ENCODE measurements at places on chromosomes 11 and 22.

DNA sequence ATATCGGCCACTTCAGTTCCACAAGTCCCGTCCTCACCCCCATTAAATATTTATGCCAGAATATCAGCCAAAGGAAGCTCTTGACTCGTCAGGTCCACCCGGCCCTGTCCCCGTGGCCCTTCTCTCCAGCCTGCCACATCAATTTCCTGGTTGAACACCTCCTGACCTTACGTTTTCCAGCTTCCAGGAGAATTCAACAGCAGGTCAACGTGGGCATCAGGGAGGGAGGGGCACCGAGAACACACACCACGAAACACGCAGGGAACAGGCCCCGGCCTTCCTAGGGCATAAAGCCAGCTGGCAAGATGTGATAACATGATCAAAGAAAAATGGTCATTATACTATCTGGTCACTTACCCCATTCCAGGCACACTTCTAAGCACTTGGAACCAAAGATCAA is 15.3 kb downstream of the SULT4A1 start:
- DNase-seq = no peak

GRCh38 chr11:1317993-1318392 is 8.6 kb upstream of the TOLLIP start:
- no peak for DNase-seq

GRCh38 chr11:87493516-87493915 is 455.8 kb downstream of the TMEM135 start:
- peak; percentile 49 for DNase-seq

DNA sequence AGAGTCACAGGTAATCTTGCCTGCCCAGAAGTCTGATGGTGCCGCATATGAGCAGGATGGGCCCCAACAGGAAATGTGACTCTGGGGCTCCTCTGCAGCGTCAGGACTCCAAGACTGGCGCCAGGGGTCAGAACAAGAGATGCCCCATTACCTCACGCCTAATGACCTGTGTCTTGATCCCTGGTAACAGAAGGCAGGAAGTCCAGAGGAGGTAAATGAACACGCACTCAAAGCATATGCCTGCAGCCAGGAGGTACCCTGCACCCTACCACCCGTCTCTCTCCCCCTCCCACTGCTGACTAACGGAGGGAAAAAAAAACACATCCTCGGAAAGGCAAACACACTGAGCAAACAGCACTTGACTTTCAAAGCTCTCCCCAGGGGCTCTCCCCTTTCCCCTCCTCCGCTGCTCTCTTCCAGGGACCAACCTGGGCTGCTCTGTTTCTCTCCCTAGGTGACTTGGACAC is 37.3 kb downstream of the ABCC8 start:
- no peak for DNase-seq

DNA sequence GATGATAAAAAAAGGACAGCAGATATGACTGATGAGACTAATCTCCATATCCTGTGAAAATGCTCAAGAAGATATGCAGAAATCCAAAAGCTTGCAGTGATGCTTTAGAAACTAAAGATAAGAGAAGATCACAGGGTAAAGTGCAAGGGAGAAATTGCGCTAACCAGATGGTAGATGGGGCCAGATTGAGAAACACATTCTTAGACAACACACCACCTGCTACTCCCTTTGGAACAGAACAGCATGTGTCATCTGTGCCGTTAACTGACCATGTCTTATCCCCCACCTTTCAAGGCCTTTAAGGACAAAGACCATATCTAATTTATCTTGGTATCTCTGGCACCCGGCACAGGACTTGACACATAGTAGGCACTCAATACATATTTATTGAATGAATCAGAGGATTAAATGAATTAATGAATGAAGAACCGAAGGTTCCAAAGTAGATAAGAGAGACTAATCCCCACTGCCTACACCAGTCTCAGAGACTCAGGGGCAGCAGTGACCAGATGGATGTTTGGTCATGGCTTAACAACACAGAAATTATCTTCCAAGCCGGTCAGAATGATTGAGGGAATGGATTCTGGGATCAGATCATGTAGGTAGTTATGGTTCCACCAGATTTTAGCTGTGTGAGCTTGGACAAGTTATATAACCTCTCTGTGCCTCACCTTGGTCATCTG is 12.3 kb upstream of the P2RY2 start:
- DNase-seq = no peak

DNA sequence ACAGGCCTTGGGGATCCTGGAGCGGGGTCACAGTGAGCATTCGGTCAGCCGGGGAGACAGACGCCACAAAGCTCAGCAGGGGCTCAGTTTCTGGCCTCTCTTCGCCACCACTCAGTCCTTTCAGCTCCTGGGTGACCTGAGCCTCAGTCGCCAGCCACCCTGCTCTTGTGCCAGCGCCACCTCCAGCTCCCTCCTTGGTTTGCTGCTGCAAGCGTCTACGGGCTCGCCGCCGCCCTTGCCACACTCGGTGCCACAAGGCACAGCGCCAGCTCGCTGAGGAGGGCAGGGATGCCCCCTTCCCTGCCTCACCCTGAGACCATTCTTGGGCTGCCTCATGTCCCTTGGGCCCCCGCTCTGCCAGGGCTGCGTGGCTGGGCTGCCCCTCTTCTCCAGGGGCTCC is 1.5 kb upstream of the EEF1G start:
- no peak for DNase-seq

- DNase-seq = no peak
These were observed 23.1 kb downstream of the MPPED1 start for GRCh38 chr22:43434928-43435311.

DNA sequence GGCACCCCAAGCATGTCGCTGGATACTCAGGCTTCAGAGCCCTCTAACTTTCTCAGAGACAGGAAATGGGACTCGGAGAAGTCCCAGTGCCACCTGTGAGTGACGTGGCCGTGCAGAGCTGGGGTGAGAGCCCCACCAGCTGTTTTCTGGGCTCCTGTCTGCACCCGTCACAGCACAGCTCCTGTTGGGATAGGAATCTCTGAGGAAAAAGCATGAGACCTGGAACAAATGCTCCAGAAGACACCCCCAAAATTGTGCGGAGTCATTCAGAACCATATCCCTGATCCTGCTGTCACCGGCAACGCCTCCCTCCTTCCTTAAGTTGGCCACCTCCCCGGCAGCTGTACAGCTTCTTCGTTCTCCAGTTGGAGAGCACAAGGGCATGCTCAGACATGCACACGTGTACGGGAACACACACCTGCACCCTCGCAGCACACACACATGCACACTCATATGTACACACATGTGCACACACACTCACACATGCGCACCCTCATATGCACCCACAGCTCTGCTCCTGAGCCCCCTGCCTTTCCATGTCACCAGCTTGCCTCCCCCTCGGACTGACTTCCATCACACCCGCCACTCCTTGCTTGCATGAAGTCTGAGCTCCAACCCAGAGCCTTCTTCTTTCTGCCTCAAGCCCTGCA is 1430.0 kb downstream of the BRD1 start:
- DNase-seq = no peak

DNA sequence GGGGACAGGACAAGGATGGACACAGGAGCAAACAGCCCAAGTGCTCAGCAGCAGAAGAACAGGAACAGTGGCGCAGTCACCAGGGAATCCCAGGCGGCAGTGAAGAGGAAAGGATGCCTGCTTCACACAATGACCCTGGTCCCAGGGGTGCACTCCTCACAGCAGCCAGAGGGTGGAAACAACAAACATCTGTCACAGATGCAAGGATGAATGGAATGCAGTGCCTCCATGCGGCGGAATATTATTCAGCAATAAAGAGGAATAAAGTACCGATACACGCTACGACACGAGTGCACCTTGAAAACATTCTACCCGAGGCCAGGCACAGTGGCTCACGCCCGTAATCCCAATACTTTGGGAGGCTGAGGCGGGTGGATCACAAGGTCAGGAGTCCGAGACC is 12.7 kb downstream of the CSNK1E start:
- no peak for DNase-seq

DNA sequence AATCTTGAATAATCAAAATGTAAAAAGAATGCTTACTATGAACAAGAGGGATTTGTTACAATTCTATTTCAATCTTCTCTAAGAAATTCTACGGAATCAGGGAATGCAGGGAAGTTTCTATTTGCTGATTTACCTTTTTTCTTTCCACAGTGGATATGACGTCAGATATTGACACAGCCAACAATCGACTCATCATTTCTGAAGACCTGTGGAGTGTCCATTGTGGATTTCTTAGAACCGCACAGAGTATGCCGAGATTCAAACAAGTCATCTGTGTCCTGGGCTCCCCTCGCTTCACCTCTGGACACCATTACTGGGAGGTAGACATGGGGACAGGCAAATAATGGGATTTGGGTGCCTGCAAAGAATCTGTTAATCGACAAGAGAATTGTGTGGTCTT is 4.1 kb upstream of the RFPL1 start:
- DNase-seq = no peak

- DNase-seq = no peak
These were observed 31.4 kb downstream of the ACO2 start for GRCh38 chr22:41500303-41500702.

DNA sequence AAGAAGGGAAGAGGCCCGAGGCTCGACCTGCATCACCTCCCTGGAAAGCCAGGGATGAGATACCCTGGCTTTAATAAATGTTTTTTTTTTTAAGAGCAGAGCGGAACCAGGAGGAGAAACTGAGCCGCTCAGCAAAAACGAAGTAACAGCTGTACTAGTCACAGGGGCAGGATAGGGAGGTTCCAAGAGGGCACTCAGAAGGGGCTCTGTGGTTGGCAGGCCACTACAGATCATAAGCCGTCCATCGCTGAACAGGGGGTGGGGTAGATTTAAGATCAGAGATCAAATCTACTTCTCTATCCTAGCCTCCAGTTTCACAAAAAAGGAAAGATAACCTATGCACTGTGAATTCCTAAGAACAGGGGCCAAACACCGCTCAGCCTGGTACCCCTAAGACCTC is 625 bp downstream of the EIF3D start:
- peak; percentile 46 for DNase-seq

DNA sequence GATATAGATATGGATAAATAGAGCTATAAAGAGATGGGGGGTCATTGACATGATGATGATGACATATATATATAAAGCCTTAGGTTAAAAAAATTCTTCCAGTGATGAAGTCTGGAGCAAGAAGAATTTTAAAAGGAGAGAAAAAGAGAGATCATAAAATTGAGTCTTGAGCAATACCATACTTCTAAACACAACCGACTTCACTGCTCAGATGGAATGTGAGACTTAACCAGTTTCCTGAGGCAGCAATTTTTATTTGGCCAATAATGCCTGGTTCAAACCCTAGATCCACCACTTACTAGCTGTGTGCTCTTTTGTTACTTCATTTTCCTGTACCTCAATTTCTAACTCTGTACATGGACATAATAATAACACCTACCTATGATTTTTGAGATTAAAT is 229.5 kb downstream of the TTC28 start:
- DNase-seq = peak; percentile 47

DNA sequence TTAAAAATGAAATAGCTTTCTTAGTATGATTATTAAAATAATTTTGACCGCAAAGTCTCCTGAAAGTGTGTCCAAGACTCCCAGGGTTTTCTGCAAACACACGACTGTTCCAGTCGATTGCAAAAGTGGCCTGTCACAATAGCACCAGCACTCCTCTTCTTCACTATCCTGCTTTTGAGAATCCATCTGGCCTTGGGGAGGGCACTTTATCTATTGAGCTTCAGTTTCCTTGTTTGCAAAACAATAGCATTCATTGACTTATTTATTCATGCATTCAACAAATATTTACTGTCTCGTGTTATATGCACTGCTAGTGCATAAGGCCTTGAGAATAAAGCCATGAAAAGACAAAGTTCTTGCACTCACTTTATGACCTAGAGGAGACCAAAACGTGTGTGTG is 96.2 kb upstream of the NTM start:
- no peak for DNase-seq

DNA sequence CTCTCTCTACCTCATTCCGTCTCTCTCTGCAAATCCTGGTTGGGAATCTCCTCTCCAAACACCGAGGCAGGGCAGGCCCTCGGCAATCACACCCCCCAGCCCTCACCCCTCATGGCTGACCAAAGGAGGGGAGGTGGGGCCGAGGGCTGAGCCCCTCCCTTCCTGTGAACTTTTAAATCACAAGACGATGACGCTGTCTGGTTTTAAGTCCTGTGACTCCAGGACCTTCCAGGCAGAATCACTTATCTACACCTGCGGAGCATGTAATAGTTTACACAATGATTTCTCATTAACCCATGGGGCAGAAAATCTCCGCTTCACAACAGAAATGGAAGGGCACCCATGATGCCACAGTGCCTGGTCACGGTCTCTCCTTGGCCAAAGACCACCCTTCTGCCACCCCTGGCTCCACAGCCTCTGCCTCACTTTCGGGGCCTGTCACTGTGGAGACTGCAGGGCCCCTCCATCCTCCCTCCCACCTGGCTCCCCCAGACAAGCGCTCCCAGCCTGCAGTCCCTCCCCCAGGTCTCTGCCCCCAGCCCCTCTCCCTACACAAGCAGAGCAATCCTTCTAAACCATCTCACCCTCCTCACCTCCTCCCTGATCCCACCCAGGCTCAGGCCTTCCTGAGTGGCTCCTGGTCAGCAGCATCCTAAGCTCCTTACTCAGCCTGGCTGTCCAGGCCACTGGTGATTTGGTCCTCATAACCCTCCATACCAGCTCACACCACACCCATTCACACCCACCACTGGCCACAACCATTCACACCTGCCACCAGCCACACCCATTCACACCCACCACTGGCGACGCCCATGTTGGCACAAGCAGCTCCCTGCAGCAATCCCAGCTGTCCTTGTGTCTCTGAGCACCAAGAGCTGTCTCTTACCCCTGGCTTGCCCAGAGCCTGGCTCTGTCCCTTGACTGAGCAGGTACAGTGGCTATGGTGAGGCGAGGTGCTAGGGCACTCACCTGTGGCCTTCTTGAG is 30.7 kb upstream of the ARFGAP3 start:
- DNase-seq = no peak

- peak; percentile 88 for DNase-seq
These were observed 3.8 kb downstream of the APOL3 start for GRCh38 chr22:36156515-36157419.

DNA sequence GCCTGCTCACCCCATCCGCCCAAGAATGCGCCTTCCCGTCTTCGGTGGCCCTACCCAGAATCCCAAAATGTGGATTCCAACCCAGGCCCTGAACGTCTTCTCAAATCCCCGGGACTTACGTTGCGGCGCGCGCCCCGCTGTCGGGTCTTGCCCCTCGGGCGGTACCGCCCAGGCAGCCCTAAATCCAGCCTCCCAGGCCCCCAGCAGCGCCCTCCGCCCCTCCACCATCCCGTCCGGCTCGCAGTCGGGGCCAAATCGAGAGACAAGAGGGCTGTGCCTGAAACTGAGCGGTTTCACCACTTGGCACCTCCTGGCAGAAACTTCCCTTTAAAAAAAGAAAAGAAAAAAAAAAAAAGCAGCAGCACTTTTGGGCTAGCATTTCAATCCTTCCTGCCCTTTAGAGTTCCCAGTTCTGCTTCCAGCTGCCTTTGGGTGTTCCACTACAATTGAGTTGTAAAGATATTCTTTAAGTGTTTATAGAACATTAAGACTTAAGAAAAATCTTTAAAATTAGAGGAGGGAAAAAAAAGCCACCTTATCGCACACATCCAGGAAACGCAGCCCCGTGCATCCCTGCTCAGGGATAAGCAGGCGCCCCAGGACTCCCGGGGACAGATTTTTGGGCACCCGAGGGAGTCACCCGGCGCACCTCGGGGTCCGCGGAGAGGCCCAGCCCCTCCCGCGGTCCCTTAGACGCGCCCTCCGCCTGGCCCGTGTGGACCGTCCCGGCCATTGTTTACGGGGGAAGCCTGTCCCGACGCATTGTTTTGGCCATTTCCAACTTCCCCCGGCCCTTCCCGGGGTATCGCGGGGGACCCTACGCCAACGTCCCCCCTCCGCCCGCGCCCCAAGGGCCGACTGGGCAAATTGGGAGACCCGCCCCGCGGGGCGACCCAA is 57.6 kb downstream of the KCNJ4 start:
- peak; percentile 32 for DNase-seq

GRCh38 chr11:96256215-96257011 is 86.6 kb downstream of the MAML2 start:
- peak; percentile 75 for DNase-seq
